ELF-1 (cell line): ENCODE measurements at places on chromosomes 2 and 18.

GRCh38 chr2:177799531-177799930 is 273.0 kb downstream of the PDE11A start:
- DNase-seq, result peak; percentile 18

DNA sequence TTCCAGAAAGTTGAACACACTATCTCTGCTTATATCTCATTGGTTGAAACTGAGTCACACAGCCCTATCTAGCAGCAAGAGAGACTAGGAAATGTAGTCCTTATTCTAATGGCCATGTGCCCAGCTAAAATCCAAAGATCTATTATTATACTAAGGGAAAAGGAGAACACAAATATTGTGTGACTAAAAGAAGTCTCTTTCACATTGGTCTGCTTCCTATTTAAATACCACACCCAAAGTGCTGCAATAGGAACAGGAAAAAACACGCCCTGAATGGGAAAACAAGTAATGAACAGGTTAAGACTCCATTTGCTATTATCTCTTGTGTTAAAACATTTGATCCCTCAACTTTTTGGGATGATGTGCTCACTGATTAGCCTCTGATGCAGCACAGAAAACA is 86.8 kb upstream of the BARD1 start:
- no peak for DNase-seq

GRCh38 chr2:240436683-240437550 is 1.5 kb downstream of the GPC1 start:
- no peak for DNase-seq

DNA sequence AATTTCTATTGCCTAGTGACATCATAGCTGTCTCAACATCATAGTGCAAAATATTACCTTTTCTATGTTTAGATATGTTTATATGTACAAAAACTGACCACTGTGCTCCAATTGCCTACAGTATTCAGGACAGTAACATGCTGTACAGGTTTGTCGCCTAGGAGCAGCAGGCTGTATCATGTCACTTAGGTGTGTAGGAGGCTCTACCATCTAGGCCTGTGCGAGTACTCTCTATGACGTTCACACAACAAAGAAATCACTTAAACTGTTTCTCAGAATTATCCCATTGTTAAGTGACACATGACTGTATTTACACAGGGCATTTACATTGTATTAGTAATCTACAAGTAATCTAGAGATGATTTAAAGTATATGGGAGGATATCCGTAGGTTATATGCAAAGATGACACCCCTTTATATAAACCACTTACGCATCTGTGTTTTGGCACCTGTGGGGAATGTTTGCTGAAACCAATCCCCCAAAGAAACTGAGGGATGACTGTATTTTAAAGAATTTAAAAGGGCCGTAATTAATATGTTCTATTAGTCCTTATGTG is 24.7 kb downstream of the IL1R2 start:
- DNase-seq, result no peak

DNA sequence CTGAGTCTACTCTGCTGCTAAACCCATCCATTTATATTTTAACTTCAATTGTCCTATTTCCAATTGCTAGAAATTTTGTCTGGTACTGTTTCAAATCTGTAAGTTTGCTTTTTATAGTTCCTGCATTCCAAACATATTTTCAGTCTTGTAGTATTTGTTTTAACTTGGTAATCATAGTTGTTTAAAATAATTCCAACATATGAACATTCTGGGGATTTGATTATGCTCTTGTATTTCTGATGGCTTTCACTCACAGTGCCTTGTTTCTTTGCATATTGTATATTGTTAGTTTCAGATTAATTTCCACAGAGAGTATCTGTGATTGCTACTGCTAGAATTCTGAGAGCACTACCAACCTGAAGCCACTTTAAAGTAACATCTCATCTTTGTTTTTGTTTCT is 202.4 kb downstream of the ETAA1 start:
- DNase-seq, result no peak

GRCh38 chr2:41791523-41791922 is 256.3 kb upstream of the PKDCC start:
- no peak for DNase-seq

- DNase-seq, result no peak
Measured at GRCh38 chr2:190450363-190450762, 42.2 kb downstream of the MFSD6 start.

DNA sequence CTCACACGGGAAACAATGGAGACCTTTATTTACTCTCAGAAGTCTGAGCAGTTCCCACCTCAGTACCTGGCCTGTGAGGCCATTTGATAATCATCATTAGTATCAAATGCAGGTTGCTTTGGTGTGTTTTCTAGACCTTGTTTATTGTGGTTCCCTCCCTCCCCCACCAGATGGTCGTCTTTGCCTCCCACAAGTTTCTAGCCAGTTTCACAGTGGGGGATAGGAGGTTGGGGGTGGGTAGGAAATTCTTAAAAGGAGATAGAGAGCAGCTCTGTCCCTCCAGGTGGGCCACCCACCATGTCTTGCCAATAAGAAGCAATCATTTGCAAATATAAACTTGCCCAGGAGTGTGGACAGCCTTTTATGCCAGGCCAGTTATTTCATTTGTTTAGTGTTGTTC is 31.3 kb downstream of the SETBP1 start:
- no peak for DNase-seq

- peak; percentile 16 for DNase-seq
Measured at GRCh38 chr2:11713815-11714214, 32.6 kb upstream of the LPIN1 start.

DNA sequence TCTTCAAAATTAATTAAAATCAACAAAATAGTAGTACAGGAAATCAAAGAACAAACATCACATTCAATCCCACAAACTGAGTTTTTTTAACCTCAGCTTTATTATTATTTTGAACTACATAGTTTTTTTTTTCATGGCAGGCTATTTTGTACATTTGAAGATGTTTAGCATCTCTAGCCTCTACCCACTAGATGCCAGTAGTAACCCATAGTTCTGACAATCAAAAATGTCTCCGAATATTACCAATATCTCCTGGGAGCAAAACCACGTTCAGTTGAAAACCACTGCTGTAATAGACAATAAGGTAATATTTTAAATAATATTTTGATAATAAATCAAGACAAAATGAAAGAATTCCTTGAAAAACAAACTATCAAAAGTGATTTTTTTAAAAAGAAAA is 702.6 kb upstream of the LRRTM1 start:
- no peak for DNase-seq

DNA sequence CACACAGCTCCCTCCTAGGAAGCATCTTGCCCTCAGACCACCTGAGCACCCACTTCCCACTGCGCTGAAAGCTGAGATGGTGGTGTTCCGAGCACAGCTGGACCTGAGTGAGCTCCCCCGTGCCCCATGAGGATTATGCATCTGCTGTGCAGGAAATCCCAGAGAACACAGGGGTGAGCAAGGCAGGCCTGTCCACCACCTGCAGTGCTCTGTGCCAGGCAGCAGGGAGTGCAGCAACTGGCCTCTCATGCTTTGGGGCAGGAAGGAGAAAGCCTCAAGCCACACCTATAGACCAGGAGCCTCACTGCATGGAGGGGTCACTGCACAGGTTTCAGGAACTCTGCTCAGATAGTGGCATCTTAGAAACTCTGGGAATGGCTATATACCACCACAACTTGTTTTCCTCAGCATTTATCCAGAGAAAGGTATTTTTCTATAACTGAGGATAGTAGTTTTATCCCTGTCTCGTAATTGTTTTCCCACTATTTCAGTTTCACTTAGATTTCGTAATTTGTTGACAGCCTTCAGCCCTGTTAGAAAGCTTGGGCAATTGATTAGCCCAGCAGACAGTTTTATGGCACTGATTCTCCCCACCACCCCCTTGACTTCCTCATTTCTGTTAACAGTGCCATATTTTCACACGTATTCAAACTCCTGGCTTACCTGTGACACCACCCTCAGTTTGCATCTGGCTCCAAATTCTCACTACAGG is 144.3 kb upstream of the DAPL1 start:
- DNase-seq, result no peak

DNA sequence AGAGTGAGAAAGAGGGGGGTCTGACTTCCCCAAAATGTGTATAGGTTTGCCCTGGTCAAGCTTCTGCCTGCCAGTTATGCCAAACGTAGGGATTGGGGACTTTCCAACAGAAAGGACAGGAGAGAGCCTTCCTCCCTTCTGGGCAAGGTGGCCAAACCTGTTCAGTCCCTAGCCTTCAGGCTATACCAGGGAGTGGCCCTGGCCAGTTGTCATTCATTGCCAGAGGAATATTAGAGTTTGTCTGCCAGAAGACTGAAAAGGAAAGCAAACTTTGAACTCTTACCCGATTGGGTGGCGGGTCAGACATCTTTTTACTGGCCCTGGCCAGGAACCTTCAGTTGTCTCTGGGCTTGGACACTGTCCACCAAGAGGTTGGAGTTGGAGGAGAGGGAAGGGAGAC is 22.1 kb downstream of the RAB3GAP1 start:
- no peak for DNase-seq

- DNase-seq, result no peak
Measured at GRCh38 chr2:11813951-11814350, 67.5 kb downstream of the LPIN1 start.

- no peak for DNase-seq
Measured at GRCh38 chr2:3238951-3239841, 138.4 kb downstream of the EIPR1 start.

DNA sequence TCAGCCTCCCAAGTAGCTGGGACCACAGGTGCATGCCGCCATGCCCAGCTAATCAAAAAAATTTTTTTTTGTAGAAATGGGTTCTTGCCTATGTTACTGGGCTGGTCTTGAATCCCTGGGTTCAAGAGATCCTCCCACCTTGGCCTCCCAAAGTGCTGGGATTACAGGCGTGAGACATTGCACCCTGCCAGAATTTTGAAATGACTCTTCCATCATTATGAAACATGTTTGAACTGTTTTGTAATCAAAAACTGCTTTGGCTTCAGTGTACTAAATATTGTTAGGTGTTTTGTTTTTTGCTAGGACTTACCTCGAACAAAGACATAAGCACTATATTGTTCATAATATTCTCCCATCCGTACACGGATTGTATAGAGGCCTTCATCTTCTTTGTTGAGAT is 55.8 kb downstream of the MYOM1 start:
- DNase-seq, result no peak

GRCh38 chr2:165239230-165239629 is at the start of gene SCN2A:
Gene SCN2A, plus strand, starts transcription at chr2:165239414. Its CDS starts 56,410 bp downstream, at chr2:165295824.
- DNase-seq, result peak; percentile 3

- no peak for DNase-seq
Measured at GRCh38 chr2:168183308-168183997, 63.9 kb downstream of the STK39 start.

DNA sequence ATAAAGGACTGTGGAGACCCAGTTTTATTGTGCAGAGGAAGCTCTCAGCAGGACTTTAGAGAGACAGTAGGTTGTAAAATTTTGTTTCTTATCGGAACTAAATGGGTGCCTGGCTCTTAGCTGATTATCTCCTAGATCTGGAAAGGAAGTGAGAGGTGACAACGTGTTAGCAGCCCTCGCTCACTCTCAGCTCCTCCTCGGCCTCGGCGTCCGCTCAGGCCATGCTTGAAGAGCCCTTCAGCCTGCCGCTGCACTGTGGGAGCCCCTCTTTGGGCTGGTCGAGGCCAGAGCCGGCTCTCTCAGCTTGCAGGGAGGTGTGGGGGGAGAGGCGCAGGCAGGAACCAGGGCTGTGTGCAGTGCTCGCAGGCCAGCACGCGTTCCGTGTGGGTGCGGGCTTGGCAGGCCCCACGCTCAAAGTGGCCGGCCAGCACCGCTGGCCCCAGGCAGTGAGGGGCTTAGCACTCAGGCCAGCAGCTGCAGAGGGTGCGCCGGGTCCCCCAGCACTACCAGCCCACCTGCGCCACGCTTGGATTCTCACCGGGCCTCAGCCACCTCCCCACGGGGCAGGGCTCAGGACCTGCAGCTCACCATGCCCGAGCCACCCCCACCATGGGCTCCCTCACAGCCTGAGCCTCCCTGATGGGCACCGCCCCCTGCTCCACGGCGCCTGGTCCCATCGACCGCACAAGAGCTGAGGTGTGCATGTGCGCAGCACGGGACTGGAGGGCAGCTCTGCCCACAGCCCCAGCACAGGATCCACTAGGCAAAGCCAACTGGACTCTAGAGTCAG is 4.6 kb upstream of the MFF start:
- peak; percentile 14 for DNase-seq

GRCh38 chr2:77007686-77008085 is 514.5 kb downstream of the LRRTM4 start:
- DNase-seq, result no peak

DNA sequence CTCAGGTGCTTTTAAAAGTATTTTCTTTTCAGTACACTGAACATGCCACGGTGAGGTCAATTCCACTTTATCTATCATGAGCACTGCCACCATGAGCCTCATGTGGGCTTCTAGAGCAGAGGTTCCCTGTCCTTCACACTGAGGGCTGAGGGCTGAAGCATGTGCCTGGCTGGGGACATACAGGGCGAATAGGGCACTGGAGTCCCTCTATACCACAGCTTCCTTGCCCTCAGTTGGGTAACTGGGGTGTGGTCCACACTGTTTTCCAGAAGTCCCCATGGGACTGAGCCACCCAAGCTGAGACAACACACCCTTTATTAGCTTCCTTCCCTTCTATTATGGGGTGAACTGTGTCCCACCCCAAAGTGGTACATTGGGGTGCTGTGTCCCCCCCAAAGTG is 172.2 kb upstream of the ID2 start:
- DNase-seq, result no peak

- peak; percentile 67 for DNase-seq
Measured at GRCh38 chr18:50009773-50010335, 185.1 kb downstream of the MYO5B start.

- DNase-seq, result no peak
Measured at GRCh38 chr2:9282128-9283112, 75.8 kb downstream of the ASAP2 start.

GRCh38 chr2:118084491-118085089 is 3.7 kb upstream of the INSIG2 start:
- no peak for DNase-seq

GRCh38 chr2:238657132-238658053 is 190.5 kb upstream of the TWIST2 start:
- peak; percentile 73 for DNase-seq

DNA sequence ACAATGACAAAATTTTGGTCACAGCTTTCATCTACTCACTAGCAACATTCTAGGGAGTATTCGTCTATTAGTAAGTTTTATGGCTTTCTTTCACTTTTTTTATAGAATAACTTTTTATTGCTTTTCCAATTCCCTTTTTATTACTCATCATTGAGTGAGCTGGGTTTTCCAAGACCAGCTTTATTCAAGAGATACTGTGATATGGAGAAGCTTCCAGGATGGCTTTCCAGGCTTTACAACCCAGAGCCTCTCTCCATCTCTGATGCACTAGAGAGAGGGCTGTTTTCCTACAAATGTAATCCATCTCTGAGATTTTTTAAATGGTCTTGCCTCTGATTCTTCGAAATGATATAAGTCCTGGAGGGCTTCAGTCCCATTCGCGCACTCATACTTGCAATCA is 118.3 kb downstream of the LDLRAD4 start:
- DNase-seq, result no peak
